NCI-H187 treated with DMSO at 0.1 percent for 48 hours (cell line): ENCODE measurements at places on chromosomes 3 and 15.

- DNase-seq = no peak
These were observed 35.4 kb upstream of the TSC22D2 start for GRCh38 chr3:150372722-150373121.

- no peak for DNase-seq
These were observed 8.8 kb upstream of the GNAT1 start for GRCh38 chr3:50182533-50183099.

GRCh38 chr3:19711160-19711782 lies 222.7 kb downstream of the EFHB start:
- no peak for DNase-seq

- no peak for DNase-seq
These were observed 138.5 kb downstream of the CLSTN2 start for GRCh38 chr3:140073278-140074045.

- no peak for DNase-seq
These were observed 9.3 kb upstream of the TARS3 start for GRCh38 chr15:101733545-101733944.

DNA sequence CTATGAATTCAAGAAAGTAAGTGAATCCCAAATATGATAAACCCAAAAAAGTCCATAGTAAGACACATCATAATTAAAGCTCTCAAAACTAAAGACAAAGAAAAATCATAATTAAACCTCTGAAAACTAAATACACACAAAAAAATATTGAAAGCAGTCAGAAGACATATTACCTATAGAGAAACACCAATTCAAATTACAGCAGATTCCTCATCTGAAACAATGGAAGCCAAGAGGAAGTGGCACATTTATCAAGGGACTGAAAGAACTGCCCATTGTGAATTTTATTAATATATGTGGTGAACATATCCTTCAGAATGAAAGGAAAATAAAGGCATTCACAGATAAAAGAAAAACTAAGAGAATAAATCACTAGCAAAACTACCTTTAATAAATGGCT lies 128.2 kb downstream of the SCAPER start:
- DNase-seq = no peak

DNA sequence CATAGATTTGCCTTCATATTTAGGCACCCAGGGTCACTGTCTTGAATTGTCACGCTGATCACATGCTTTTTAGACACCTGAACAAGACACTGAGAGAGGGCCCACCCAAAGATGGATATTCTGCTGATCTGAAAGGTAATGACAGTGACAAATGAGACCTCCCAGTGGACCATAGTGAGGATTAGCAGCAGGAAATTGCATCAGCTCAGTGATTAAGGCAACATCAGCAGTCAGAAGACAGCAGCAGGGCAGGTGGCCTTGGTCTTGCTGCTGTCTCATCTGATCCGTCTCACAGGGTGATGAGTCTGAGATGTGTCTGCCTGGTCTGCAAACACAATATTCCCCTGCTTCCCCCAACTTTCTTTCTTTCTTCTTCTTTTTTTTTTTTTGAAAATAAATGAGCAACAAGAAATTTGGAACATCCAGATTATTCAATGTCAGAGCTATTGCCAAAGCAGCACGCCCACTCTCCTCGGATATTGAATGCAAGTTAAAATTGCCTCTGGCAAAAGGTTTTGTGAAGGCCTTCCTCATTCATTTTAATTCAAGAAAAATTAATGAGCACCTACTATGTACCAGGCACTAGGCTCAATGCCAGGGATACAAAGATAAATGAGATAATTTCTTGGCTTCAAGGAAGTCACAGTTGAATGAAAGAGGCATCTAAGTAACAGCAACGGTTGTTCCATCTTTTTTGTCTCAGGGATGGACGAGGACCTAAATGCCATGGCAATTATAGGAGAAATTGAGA lies 14.1 kb downstream of the OTOL1 start:
- DNase-seq = no peak

DNA sequence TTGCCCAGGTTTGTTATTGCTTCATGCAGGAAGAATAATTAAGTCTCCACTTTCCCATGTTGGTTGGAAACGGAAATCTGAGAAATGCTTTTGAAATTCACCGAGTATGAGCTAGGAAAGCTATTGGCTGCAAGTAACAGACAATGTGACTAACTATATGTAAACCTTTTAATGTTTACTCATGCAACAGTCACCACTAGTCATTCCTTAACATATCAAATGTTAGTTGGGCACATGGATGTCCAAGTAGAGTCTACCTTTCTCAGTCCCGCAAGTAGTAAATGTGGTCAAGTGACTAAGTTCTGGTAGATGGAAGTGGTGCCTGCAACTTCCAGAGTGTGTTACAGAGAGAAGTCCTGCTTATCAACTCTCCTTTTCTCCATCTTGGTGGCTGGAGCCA lies 52.5 kb downstream of the KLF15 start:
- DNase-seq = no peak

DNA sequence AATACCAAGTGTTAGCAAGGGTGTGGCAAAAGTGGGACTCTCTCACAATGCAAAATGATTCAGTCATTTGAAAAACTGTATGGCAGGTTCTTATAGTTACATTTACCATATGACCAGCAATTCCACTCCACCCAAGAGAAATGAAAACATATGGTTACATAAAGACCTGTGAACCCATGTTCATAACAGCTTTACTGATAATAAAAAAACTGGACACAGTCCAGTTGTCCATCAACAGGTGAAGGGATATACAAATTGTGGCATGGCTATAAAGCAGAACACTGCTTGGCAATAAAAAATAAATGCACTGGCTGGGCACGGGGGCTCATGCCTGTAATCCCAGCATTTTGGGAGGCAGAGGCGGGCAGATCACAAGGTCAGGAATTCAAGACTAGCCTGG lies 30.8 kb downstream of the RAD18 start:
- no peak for DNase-seq

GRCh38 chr15:51736751-51737521 lies 519 bp downstream of the LYSMD2 start:
- DNase-seq = no peak

DNA sequence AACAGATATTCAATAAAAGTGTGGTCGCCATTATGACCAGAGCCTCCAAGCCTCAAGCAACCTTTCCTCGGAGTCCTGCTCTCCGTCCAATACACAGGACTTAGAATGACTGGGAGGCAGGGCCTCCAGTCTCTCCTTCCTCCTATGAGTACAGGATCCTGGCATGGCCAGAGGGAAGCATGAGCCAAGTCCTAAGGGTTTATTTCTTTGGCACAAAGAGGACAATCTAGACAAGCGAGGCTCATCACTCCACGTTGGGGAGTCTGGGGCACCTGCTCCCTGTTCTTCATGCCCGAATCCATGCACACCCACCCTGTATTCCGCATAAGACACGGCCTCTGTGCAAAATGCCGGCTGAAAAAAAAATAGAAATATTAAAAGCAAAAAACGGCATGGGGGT lies 6.8 kb downstream of the PRRT3 start:
- no peak for DNase-seq

DNA sequence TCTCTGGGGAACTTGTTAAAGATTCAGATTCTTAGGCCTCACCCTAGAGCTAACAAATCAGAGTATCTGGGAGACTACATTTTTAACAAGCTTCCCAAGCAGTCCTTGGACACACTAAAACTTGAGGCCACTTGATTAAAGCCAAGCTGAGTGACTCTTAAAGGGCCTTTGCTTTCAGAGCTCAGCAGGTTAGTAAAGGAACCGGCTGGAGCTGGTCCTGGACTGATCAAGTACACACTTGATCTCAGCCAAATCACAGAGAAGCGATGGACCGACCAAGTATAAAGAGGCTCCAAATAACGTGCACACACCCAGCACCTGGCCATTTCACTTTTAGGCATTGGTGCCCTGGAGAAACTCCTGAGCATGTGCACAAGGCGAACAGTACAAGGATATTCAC lies 12.9 kb upstream of the TM6SF1 start:
- no peak for DNase-seq

- no peak for DNase-seq
These were observed 29.4 kb upstream of the CCR4 start for GRCh38 chr3:32922078-32922477.

DNA sequence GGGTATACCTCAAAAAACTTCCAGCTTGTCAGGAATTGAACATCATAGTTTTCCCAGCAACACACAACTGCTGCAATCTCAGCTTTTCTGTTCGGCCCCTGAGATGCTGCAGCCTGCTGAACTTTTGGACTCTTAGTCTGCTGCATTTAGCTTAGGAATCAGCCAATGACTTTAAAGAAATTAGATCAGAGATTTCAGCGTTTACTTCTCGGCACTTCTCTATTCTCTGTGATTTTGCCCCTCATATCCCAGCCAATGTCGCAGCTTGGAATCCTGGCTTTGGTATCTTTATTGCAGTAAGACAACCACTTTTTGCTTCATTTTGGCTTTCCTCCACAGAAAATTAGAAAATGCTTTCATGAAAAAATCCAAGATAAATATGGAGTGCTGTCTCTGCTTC lies 86.3 kb upstream of the MCTP2 start:
- DNase-seq = no peak

DNA sequence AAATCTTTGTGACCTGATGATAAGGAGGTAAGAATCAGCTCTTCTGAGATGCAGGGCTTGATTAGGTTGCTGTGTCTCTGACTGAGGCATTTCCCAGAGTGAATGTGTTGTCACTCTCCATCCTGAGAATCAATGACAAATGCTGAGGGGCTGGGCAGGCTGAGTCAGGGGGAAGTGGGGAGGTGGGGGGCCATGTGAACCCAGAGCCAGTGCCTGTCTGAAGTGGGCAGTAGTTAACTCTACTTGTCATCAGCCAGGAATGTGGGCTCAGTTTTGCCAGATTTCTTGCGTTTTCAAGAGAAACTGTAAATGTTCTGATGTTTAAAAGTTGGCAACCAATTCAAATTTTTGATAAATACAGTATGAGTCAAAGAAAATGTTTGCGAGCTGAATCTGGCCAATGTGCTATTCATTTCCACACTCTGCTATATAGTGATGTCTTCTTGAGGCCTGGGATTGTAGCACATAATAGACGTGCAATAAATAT lies 3.1 kb upstream of the BNC1 start:
- DNase-seq = no peak

DNA sequence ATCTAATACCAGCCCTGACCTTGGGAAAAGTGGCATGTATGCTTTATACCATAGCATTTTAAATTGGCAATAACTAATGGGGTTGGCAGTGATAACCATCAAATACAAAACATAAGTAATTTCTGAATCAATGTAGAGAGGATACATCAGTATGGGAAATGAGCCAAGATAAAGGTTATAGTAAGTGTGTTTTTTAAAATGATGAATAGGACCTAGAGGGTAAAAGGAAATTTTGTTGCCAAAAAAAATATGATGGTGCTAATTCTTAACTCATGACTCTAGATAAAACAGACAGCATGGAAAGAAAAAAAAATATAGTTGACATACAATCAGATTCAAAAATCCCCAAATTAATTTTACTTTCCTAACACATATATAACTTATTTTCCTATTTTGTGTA lies 75.4 kb upstream of the ROBO1 start:
- DNase-seq = no peak

DNA sequence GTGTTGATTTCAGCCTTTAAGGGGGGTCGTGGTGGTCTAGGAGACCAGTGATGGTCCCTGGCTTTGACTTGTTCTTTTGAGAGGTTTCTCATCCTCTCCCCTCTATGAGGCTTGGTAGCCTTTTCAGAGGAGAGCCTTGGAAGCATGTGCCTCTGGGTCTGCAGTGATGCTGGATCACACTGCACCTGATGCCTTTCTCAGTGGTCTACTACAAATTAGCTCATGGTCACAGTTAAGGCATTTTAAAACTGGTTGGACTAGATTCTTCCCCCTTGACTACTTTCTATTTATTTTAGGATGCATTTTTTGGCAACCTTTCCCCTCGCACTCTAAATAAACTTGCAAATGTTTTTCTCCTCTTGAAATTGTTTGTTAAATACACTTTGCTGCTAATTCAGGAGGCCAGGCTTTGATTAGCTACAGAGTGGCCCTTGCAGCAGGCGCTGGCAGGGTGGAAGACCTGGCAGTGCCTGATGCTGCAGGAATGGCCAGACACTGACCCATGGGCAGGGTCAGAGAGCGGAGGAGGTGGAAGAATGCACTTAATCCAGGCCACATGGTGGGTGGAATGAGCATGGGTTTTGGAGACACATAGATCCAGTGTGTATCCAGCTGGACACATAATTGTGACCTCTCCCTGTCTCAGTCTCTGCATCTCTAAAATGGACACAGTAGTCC lies 318.8 kb upstream of the CTDSPL start:
- no peak for DNase-seq

- DNase-seq = no peak
These were observed 243.8 kb downstream of the KCNH8 start for GRCh38 chr3:19392150-19392549.

- no peak for DNase-seq
These were observed 105.3 kb upstream of the ZPLD1 start for GRCh38 chr3:102329561-102329960.
